ENCODE measurements at places on chromosomes 3 and 15.

DNA sequence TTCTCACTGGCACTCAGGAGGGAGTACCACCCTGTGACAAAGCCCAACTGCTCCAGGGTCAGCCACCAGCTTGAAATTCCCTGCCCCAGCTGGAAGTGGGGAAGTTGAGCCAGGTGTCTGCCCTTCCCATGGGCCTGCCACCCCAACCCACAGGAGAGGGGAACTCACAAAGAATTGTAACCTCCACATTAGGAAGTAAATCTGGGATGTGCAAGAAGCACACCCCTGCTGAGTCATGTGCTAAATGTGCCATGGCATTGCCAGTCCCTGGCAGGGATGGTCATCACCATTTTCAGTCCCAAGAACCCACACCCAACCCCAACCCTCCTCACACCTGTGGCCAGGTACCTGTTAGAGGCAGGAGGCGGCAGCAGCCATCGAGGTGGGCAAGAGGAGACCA, 165.2 kb upstream of the THBS1 start:
- DNase-seq = no peak

DNA sequence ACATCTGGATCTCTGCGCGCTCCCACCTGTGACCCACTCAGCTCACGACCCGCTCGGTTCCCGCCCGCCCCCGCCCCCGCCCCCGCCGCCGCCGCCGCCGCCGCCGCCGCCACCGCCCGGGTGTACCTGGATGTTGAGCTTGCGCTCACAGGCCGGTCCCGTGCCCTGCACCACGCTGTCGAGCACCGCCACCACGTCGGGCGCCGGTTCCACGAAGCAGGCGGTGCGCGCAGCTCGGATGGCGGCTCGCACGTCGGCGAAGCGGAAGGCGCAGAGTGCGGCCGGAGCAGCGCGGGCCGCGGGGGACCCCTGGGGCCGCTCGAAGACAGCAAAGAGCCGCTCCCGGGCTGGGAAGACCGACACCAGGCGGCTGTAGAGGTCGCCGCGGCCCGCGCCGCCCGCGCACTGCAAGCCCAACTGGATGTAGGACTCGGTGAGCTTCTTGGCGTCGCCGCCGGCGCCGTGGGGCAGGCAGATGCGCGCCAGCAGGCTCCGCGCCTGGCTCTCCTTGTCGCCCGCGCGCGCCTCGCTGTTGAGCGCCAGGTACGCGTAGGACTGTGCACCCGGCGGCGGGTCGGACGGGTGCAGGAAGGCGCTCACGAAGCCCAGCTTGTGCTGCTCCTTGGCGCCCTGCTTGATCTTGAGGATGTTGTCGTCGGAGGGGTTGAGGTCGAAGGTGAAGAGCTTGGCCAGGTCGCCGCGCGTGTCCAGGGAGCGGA, 1.1 kb downstream of the PLXND1 start:
- no peak for DNase-seq

DNA sequence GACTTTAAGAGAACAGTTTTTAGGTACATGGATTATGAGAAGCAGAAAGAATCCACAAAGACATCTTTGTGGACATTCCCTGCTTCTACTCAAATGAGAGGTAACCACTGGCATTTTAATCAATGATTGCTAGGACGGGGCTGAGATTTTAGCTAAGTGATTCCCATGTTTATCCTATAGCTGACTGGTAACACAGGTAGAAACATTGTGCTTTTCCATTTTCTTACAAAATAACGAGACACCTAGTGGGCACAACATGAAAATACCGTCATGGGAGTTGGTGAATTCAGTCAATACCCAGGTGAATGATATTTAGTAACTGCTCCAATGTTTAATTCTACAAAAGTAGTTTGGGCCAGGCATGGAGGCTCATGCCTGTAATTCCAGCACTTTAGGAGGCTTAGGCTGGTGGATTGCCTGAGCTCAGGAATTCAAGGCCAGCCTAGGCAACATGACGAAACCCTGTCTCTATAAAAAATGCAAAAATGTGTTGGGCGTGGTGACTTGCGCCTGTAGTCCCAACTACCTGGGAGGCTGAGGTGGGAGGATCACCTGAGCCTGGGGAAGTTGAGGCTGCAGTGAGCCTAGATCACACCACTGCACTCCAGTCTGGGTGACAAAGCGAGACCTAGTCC, 37.2 kb upstream of the DENND4A start:
- DNase-seq = peak; percentile 12

GRCh38 chr3:34020726-34021680, 222.6 kb downstream of the PDCD6IP start:
- no peak for DNase-seq

DNA sequence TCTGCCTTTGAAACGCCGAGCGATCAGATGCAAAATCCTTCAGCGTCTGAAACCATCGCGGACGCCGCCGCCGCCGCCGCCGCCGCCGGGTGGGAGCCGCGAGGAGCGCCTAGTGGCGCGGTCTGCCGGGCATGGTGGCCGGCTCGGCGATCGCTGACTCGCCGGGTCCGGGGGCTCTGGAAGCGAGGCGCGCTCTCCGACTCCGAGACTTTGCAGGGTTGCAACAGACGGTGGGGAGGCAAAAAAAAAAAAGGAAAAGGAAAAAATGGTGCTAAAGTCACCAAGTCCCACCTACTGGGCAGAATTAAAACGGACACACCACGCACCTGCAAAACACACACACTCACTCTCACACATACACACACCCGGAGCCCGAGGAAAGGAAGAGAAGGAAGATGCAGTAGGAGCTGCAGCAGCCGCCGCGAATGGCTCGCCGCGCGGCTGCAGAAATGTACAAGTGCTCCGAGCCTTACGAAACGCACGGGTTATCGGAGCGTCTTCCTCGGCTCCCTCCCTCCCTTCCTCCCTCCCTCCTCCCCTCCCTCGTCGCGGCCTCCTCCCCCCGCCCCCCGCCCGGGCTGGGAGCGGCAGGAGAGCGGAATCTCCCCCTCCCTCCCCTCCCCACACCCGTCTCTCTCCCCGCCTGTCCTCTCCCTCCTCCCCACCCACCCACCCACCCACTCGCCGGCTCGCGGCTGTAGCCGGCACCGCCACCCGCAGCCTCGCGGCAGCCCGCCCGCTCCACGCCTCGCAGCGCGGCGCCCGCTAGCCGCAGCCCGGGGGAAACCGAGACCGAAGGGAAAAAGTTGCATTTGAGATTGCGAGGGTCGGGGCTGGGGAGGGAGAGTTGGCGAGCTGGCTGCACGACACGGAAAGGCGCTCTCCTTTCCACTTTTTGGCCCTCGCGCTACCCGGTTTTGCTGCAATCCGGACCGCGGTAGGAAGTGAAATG, at the start of gene NTRK3:
Gene NTRK3, minus strand, starts transcription at position 461 of the 952 bp plus-strand sequence. CDS start 586 bp downstream, outside the sequence.
- DNase-seq = no peak

- no peak for DNase-seq
These were observed 304.0 kb downstream of the VPS13C start for GRCh38 chr15:61756071-61756820.

- no peak for DNase-seq
These were observed 464.3 kb upstream of the GRM7 start for GRCh38 chr3:6396631-6397030.

DNA sequence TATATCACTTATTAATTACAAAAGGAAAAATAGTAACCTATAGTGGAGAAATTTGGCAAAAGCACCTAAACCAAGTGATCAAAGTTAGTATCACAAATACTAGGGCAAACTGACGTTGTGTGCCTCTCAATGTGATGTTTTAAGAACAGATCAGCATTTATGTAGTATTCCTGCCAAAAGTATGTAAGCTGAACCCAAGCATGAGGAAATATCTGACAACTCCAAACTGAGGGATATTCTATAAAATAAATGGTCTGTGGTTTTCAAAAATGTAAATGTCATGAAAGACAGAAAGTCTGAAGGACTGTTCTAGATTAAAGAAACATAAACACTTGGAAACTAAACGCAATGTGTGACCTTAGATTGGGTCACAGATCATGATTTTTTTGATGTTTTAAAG, 34.3 kb upstream of the PIK3CA start:
- no peak for DNase-seq

DNA sequence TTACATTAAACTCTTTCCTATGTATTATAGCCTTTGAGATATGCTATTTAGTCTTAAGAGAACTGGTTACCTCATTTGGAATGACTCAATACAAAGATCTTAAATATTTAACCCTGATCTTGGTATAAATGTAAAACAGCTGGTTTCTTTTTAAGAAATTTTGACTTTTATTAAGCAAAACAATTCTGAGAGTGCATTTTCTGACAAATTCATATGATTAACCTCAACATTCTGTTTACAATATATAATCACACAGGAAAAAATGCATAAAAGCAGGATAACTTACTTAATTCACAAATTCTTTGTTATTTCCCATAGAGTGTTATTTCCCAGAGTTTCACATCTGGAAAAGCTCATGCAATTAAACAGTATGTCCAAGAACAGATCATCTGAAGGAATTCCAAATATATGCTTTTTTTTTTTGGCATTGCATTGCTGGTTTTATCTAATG, 400.4 kb upstream of the THBS1 start:
- no peak for DNase-seq

DNA sequence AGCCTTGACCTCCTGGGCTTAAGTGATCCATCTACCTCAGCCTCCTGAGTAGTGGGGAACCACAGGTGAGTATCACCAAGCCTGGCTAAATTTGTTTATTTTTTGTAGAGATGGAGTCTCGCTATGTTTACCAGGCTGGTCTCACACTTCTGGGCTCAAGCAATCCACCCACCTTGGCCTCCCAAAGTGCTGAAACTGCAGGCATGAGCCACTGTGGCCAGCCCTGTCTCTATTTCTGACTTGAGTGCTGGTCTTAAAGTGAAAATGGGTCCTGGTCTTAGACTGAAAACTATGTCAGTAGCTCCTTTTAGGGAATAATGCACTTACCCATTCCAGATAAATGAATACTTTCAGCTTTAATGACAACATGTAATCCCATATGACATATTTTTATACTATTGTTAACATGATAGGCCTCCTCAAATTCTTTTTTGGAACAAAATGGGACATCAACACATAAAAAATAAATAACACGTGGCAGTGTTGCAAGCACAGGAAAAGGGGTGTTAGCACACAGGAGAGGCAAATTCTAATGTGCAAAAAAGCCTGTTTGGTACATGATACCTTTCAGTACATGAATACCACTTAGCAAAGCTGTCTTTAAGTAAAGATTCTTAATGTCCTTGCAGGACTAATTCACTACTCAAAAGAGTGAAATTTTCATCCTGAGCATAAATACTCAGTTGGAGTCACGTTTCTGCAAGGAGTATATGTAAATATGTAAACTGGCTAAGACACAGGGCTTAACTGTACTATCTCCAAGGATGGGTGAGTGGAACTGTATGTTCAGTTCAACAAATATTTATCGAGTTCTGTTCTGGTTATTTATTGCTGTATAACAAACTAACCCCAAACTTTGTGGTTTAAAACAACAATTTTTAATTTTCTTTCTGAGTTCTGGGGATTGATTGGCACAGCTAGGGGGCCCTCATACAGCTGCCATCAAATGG, 194.7 kb downstream of the NR1D2 start:
- DNase-seq = no peak

DNA sequence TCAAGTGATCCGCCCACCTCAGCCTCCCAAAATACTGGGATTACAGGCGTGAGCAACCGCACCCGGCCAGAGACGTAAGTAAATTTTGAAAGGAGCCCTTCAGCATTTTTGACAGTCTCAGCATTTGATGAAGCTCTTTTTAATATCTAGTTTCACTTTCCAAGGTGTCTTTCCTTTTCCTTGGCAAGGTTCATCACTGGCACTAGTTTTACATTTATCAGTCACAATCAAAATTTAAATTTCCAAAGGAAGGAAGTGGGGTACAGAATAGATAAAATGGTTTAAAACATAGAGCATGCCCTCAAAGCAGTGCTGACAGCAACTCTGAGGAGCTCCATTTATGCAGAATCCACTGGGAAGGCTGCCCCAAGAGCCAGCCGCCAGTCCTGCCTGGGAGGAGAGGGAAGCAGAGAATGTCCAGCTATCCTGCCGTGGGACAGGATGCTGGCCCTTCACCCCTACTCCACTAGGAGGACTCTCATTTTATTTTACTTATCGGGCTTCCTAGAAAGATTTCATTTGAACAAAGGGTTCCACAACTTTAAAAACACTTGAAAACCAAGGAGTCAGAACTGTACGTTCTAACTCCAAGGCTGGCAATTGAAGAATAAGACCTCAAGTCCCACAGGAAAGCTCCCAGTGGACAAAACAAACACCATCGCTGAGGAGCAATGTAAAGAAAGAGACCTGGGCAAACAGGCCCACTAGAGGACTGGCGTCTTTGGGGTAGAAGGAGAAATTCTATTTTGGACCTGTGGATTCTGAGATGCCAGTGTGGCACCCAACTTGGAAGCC, 9.9 kb downstream of the SFMBT1 start:
- DNase-seq = no peak

GRCh38 chr3:177110386-177110785, 86.9 kb downstream of the TBL1XR1 start:
- DNase-seq = no peak

- no peak for DNase-seq
These were observed 89.7 kb upstream of the CCNL1 start for GRCh38 chr3:157249606-157250005.

DNA sequence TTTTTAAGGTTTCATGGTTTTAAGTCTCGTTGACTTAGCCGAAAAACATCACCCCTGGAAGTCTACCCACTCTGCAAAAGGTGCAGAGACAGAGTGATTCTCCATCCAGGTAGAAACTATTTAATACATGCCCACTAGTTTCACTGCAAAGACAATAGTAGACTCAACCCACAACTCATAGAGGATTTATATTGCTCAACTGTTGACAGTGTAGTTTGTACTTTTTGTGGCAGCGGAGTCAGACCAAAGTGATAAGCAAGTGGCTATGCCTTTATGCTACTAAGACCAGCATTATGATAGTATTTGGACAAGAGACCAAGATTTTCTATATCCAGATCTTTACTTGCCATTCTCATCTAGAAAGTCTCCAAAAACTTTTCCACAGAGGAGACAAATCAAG, 98.8 kb upstream of the ZBTB20 start:
- no peak for DNase-seq

DNA sequence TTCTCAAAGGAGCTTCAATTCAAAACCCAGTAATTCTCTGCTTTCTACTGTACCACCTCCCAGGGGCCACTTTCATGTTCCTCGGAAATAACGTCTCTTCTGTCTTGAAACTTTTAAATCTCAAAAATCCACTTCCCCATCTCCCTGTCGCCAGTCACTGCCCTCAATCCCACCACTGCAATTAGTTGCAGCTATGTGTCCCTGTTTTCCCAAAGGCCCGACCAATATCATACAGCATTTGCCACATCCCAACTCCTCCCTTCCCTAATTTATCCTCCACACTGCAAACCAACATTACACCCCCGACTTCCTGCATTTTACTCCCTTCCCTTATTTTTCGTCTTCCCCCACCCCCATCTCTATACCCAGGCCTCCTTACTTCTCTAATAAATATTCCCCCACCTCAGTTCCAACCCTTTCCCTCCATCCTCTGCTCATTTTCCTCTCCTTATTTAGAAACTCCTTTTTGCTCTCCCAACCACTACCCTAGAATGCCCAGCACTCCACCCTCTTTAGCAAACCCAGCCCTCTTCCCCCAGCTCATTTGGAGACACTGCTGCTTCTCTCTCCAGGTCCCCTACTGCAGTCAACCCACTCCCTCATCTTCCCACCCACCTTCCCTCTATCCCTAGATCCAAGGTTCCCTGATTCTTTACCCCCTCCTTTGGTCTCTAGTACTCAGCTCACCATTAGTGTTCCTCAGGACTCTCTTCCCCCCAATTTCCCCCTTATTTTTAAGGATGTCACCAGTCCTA, 1.1 kb downstream of the NPTN start:
- no peak for DNase-seq

- DNase-seq = no peak
These were observed 36.5 kb downstream of the HEG1 start for GRCh38 chr3:125019271-125019670.

GRCh38 chr3:72625602-72626337, 222.5 kb downstream of the SHQ1 start:
- no peak for DNase-seq

- DNase-seq = no peak
These were observed 141.6 kb upstream of the SPRED1 start for GRCh38 chr15:38111070-38111469.

- no peak for DNase-seq
These were observed 7.5 kb downstream of the HEXA start for GRCh38 chr15:72368325-72368724.

Data from astrocyte of the cerebellum (primary cell).